ENCODE measurements at places on chromosomes 6 and 20.
A peak's percentile ranks its signal among the peaks of the same experiment; 100 is the strongest.

DNA sequence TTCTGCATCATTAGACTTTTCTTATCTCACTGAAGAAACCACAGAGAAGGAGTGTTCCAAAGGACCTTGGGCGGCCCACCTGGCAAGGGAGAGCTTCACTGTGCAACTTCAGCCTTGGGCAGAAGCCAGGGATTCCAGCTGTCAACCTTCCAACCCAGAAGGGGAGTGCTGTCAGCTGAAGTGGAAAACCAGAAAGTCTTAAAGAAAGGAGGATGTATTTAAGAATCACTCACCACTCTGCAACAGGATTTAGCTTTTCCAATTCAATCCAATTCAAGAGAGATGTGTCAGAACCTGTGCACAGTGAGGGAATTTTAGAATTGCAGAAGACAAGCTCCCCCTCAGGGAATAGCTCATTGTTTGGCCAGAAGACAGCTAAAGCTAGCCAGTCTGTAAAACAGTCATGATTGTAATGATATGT is 553.7 kb downstream of the CD83 start:
- DNase-seq: no peak

DNA sequence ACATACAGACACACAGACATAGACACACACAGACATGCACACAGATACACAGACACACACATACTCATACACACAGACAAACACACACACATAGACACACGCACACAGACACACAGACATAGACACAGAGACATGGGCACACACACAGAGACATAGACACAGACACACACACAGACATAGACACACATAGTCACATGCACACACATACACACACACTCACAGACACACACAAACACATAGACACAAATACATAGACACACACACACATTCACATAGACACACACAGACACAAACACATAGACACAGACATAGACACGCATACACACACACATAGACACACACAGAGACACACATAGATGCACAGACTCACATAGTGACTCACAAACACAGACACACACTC is 13.5 kb downstream of the FOXF2 start:
- DNase-seq: no peak

- DNase-seq: peak; percentile 83
Observed at GRCh38 chr6:32413427-32414047, 6.6 kb upstream of the BTNL2 start.

DNA sequence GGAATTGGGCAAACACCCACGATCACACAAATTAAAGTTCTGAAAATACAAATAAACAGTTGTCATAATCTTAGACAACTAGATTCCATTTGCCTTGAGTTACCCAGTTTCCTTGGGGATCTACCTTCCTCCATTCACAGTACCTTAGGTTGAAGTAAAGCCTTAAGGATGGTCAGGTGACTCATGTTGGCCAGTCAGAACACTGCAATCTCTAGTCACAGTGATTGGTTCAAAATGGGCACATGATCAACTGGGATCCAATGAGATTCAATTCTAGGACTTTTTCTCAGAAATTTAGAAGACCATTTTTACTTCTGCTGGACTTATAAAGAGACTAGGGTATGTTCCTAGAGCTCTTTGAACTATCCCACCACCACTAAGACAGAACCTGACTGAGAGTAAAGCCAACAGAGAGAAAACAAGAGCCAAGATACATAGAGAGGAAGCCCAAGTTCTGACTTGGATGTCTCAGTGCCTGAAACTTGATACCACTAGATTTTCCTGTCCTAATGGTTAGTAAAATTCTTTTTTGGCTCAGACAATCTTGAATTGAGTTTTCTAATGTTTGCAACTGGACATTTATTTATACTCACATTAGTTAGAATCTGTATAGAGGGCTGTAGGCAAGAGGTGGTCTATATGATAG is 8.6 kb upstream of the CLIC5 start:
- DNase-seq: no peak

- no peak for DNase-seq
Observed at GRCh38 chr6:6582131-6582530, 6.4 kb upstream of the LY86 start.

DNA sequence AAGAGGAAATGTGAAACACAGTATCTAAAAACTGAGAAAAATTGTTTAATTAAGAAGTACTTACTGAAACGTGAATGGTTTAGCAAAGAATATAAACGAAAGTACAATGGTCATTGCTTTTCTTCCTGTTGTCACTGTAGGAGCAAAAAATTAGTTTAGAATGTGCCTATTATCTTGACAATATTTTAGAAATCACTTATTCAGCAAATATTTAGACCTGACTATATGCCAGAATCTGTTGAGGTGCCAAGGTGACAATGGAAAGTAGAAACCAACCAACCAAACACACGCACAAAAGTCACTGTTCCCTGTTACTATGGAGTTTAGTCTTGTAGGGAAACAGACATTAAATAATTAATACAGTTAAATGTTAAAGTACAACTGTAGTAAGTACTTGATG is 20.5 kb downstream of the SLC35B3 start:
- DNase-seq: no peak

DNA sequence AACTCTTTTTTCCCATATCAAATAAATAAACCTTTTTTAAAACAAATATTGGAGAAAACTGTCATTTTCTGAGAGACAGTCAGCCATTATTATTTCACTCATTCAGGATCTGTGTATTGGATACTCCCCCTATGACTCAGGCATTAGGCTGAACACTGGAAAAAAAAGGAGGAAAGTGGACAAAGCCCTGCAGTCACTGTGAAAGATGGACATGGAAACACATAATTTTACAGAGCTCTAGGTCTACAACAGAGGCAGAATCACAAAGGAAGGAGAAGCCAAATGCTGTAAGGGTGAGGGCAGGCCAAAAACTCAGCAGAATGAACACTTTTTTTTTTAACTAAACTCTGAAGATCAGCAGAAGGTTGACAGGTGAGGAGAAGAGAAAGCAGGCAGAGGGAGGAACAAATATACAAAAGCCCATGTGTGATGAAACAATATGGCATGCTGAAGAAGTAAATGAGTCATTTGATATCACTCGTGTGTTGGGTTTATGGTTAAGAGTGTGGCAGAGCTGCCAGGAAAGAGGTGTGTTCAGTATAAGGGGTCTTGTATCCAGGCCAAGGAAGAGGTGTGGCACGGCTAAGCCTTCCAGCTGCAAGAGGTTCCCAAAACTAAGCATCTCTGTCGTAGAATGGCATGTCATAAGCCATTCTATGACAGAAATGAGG is 39.1 kb downstream of the EPB41L2 start:
- no peak for DNase-seq

DNA sequence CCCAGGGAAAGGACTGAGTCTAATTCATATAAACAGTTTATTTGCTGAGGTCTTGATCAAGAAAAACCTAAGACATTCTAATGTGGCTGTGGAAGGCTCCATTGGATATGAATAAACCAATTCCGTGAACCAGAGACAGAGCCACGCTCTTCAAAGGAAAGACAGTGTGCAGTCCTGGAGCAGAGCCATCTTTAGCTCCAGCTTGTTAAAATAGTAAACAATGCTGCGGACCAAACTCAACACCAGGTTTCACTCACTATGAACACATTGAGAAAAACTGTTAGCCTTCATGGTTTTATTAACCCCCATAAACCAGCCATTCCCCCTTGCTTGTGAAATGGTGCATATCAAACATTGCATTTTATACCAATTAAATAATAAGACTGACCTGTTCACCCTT is 61.9 kb downstream of the COL9A1 start:
- no peak for DNase-seq

DNA sequence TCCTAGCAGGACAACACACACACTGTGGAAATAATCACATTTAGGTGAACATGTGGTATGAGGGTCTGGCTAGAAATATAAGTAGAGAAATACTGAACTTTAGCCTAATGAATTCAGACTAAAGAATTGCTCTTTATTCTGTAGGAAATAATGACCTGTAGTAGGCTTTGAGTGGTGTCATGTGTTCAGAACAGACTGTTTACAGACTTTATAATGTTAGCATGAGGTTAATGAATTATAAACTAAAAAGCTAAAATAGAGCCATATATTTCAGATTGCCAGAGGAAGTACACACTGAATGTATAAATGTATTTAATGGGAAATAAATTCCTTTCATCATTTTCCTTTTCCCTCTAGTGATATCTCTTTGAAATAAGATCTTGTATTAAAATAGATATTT is 669.5 kb upstream of the EPHA7 start:
- no peak for DNase-seq

- DNase-seq: no peak
Observed at GRCh38 chr6:139344186-139344963, 30.1 kb downstream of the CITED2 start.

- DNase-seq: no peak
Observed at GRCh38 chr20:63125581-63125837, 90.4 kb downstream of the YTHDF1 start.

DNA sequence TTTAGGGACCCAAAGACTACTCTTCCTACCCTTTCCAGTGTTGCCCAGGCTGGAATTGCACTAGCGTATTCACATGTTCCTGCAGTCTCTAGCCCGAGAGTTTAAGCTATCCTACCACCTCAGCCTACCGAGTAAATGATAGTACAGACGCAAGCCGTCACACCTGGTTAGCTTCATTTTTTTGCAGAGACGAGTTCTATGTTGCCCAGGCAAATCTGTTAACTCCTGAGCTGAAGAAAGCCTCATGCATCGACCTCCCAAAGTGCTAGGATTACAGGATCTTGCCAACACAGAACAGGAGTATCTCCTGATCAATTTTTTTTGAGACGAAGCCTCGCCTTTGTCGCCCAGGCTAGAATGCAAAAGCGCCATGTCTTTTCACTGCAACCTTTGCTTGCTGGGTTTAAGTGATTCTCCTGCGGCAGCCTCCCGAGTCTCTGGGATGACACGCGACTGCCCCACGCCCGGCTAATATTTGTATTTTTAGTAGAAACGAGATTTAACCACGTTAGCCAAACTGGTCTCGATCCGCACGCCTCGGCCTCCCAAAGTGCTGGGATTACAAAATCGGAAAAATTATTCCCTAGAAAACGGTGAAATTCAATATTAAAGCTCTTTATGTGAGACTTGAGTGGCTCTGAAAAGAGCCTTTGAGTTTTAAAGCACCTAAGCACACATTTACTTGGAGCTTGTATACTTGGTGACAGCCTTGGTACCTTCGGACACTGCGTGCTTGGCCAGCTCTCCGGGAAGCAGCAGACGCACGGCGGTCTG is 128.5 kb downstream of the HFE start:
- no peak for DNase-seq
